Naive B cell (primary cell): ENCODE measurements at places on chromosomes 6 and 20. TPM values are rescaled to one million over a fixed set of nuclear protein-coding genes. Genes with fewer than 3 reads are reported as not detected.

Gene PTPN1
- polyA plus RNA-seq: 57.1 TPM

Gene ME1
- polyA plus RNA-seq: not detected

Gene TASP1
- polyA plus RNA-seq: 14.0 TPM

Gene BPIFA1
- polyA plus RNA-seq: not detected

Gene CRIP3
- polyA plus RNA-seq: 4.3 TPM

Gene RSPH3
- 0.14 TPM for polyA plus RNA-seq

Gene FNDC11
- polyA plus RNA-seq: 1.8 TPM

Gene SLC22A3
- not detected for polyA plus RNA-seq

Gene FAM210B
- polyA plus RNA-seq: 14.7 TPM
